Foreskin melanocyte (primary cell): ENCODE measurements at places on chromosomes 2 and 18.

- DNase-seq, result no peak
Observed at GRCh38 chr18:53817976-53818950, 406.2 kb downstream of the MBD2 start.

DNA sequence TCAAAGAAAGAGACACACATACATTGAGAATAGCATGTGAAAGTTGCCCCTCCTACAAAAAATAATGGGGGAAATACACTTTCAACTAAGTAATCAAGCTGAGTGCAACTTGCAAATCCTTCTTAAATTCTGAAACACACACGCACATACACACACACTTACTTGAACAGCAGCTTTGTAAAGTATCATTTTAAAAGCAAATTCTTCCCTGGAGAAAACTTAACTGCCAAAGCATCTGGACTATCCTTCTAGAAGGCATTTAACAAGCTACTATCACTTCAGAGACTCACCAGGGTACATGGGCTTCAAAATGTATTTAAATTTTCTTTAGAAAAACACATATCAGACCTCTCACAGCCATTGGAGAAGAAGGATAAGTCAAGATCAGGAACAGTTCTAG is 15.3 kb downstream of the GAREM1 start:
- DNase-seq, result no peak

DNA sequence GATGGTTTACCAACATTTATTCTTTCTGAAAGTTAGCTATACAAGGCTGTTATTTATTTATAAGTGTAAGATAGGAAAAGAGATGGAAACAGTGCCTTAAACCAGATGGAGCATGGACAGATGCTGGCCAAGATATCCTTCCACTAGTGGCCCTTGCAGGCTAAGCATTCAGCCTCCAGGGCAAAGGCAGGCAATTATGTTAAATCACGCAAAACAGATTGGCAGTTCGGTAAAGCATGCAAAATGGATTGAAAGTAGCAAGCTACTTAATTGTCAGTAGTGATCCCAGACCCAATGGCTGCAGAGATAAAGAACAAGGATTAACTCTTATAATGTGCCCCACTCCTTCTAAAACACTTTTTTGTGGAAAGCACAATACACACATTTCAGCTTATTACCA is 105.4 kb upstream of the MAP4K3 start:
- DNase-seq, result no peak

DNA sequence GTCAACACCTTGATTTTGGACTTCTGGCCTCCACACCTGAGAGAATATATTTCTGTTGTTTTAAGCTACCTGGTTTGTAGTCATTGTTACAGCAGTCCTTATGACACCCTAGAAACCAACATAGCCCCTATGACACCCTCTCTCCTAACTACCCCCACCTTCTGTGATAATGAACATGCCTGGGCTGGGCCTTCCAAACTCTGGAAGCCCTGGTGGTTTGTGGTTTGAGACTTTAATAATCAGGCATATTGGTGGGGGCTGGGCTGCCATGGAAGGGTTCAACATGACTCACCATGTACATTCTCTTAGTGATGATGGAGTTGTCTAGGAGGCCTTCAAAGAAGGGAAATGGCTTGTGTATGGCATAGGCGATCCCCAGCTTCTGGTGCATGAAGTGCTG is 3.3 kb downstream of the SP110 start:
- DNase-seq, result no peak

GRCh38 chr18:73414598-73414997 is 546.8 kb upstream of the NETO1 start:
- no peak for DNase-seq

GRCh38 chr2:219661955-219662395 is 34.5 kb downstream of the SLC4A3 start:
- no peak for DNase-seq

DNA sequence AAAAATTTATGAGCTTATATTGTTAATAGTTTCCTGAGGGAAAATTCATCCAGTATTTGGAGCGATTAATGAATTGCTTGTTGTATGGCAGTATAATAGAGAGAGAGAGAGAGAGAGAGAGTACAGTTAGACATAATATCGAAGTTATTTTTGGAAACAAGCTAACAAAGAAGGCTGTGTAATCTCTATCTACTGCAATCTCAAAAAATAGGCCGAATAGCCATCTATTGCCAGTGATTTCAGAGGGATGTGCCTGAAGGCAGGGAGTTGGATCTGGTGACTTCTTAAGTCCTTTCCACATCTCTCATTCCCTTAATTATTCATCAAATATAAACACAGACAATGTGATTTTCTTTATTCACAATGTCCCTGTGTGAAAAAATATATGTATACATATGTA is 433.1 kb upstream of the RAB12 start:
- DNase-seq, result peak; percentile 100

- DNase-seq, result no peak
Observed at GRCh38 chr18:26667046-26667445, 118.7 kb upstream of the KCTD1 start.

DNA sequence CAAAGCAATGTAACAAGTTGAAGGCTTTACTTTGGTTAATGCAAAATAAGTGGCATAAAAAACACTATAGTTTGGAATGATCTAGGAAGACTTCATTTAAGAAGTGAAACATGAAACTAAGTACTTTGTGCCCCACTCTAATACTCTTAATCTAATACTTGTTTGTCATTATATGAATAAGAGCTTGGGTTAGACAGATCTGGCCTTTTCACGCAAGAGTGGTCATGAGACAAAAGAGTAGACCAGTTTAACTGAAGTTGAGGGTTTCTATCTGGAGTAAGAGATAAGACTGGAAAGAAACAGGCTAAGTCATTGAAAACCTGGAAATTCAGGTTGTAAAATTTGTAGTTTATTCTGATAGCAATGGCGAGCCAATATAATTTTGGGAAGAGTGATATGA is 2.8 kb downstream of the SLC30A6 start:
- DNase-seq, result no peak

DNA sequence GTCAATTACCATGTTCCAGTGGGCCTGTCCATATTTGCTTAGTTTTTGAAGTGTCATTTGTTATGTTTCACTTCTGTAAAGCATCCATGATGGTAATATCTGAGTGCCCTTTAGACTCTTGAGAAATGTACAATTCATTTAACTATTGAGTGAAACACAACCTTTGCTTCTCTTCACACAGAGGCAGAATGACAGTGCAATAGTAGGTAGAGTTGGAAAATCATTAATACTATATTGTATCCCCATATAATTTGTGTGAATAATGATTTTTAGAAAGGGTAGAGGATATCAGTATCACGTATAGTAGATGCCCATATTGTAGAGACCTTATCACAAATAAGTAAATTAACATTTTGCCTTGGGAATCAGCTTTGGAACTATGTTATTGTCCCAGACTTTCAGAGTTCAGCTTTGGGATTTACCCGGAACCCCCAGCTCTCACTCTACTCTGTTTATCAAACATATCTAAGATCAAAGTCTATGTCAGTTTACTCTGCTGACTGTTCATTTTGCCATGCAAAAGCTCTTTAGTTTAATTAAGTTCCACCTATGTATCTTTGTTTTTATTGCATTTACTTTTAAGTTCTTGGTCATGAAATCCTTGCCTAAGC is 172.7 kb upstream of the NOL4 start:
- no peak for DNase-seq

DNA sequence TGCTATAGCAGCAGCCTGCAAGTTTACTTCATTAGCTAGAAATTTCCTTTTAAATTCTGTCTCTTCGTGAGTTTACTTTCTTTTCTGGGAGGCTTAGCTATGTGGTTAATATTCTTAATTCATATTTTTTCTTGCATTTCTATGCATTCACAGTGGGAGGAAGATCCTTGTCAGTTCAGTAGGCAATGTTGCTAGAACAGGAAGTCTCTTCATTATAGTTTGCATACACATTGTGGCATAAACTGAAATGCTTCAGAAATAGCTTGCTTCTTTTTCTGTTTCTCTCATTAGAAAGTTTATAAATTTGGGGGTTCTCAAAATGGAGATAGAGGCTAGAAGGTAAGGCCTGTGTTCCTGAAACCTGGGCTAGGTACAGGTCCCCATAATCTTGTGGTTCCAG is 8.1 kb upstream of the ARHGAP15 start:
- DNase-seq, result no peak
